ENCODE measurements at places on chromosomes 4 and X. TPM values are rescaled to one million over a fixed set of nuclear protein-coding genes. Genes with fewer than 3 reads are reported as not detected.

GRCh38 chr4:138659812-138660316 lies 355.7 kb upstream of the NOCT start:
- no peak for DNase-seq

DMP1 gene
- total RNA-seq = not detected

DNA sequence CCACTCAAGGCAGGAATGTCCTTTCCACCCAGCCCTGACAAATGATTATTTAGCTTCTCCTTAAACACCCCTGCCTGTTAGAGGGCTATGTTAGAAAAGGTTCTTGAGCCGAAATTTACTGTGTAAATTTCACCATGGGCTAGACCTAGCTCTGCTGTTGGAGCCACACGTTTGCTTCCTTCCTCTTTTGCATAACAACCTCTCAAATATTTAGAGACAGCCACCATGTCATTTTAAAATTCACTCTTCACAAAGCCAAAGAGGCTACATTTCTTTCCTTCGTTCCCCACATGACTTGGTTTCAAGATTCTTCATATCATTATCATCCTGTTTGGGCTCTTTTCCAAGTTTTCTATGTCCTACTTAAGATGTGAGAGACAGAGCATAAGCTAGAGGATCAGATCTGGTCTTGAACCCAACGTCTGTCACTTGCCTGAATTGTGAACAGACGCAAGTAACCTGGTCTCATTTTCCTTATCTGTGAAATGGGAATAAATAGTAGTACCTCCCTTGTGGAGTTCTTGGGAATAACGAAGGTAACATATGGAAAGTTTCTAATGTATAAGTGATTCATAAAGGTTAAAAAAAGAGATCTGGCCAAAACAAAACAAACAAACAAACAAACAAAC lies 6.7 kb downstream of the DOCK11 start:
- no peak for DNase-seq

DNA sequence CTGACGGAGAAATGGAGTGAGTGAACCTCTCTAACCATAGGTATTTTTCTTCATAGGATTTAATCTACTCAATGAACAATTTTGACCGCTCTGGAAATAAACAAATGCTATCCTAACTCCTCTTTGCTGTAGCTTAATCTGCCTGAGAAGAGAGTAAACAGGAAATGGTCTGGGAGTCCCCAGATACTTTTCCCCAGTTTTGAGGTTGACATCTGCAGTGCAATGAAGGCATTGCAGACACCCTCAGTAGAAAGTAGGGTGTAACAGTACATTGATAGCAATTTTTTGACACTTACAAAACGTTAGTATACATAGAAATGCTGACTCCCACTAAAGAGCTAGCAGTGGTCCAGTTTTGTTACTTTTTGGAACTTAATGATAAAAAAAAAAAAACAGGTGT lies 495.9 kb upstream of the FAM241A start:
- DNase-seq = no peak

DNA sequence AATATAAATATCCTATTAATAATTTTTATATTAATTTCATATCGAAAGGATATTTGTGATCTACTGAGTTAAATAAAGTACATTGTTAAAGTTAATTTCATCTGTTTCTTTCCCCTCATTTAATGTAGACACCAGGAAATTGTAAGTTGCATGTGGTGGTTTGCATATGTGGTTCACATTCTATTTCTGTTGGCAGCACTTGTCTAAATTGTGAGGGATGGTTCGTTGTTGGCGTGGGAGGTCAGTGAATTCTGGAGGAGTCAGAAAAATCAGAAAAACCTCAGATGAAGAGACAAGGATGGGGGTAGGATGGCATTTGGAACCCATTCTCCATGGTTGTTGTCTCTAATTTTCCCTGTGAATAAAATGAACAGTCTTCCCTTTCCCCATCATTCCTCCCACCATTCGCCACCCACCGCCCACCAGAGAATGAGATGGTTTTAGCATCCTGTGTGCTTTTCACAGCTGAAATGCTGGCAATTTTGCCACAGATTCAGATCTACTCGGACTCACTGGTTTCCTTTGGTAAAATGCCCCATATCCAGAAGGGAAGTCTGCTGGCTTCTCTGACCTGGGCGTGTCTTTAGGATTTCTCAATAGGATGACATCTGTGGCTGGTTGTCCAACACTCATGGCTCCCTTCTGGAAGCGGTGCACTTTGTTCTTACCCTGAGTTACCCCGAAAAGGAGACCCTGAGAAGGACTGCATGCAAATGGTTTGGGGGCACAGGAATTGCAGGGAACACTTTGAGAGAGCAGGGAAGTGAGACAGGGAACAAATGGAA lies 52.3 kb downstream of the LGI2 start:
- DNase-seq = peak; percentile 64

DNA sequence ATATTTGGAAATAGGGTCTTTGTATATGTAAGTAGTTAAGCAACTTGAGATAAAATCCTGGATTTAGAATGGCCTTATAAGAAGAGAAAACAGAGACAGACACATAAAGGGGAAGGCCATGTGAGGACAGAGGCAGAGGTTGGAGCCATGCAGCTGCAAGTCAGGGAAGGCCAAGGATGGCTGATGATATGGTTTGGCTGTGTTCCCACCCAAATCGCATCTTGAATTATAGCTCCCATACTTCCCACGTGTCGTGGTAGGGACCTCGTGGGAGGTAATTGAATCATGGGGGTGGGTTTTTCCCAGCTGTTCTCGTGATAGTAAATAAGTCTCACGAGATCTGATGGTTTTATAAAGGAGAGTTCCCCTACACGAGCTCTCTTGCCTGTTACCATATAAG lies 76.3 kb downstream of the STK32B start:
- no peak for DNase-seq

FAM184B gene
- total RNA-seq = not detected

DNA sequence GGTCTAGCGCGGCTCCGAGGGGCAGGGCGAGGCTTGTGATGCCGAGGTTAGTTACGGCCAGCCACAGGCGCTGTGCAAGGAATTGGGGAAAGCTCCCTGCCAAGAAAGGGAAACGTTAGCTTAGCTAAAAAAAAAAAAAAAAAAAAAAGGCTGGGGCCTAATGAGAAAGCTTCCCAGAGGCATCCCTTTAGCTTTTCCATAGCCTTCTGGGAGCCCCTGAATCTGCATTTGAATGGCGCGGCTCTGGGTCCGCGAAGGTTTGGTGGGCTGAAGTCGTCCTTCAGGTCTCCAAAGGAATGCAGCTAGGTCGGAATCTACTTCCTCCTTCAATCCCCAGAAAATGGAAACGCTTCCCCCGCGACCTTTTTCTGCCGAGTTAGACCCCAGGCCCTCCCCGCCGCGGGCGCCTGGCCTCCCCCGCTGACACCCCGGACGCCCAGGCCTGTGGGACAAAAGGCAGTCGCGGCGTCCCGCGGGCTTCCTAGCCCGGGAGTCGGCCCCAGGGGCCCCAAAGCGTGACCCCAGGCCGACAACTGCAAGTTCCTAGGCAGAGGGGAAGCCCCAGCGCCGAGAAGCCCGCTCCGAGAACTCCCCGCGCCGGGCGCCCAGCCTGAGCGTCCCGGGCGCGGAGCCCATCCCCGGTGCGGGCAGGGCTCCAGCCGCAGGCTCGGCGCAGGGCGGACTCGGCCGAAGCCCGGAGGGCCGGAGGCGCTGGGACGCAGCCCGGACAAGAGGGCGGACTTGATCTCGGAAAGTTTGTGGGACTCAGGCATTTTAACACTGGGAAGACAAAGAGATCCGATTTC lies 605 bp upstream of the FAT1 start:
- peak; percentile 1 for DNase-seq

DNA sequence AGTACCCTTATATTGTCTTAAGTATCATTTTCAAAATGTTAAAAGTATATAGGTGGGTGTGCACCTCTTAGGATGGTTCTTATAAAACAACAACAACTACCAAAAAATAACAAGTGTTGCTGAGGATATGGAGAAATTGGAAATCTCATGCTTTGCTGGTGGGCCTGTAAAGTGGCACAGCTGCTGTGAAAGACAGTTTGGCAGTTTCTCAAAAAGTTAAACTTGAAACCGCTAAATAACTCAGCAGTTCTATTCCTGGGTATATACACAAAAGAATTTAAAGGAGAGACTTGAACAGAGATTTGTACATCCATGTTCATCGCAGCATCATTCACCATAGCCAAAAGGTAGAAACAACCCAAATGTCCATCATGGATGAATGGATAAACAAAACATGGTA lies 65.5 kb downstream of the HAND2 start:
- no peak for DNase-seq

ARX gene
- not detected for total RNA-seq

DNA sequence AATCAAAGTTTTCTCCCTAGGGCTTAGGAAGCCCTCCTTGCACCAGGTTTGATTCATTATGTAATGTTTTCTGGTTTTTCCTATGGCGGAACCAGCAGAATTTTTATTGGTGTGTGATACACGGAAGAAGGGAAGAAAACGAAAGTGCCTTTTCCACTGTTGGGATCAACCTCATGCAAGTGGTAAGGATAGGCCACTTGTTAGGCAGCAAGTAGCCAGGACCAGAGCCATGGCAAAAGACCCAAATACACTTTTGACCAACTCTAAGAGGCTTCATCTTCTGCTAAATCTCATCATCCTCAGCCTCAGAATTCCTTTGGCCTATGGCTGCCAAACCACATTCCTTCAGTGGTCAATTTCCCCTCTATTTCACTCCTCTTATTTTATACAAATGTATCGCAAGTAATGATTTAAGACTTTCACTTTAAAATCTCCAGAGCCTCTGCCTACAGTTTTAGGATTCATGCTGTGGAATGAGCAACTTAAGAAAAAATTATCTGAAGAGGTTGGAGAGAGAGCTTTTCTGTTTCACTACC lies 21.2 kb downstream of the PPAT start:
- no peak for DNase-seq

GRCh38 chr4:140157341-140157740 lies 3.4 kb upstream of the MAML3 start:
- DNase-seq = no peak

PRR27 gene
- total RNA-seq = not detected

WDR17 gene
- total RNA-seq = under 0.01 TPM

DNA sequence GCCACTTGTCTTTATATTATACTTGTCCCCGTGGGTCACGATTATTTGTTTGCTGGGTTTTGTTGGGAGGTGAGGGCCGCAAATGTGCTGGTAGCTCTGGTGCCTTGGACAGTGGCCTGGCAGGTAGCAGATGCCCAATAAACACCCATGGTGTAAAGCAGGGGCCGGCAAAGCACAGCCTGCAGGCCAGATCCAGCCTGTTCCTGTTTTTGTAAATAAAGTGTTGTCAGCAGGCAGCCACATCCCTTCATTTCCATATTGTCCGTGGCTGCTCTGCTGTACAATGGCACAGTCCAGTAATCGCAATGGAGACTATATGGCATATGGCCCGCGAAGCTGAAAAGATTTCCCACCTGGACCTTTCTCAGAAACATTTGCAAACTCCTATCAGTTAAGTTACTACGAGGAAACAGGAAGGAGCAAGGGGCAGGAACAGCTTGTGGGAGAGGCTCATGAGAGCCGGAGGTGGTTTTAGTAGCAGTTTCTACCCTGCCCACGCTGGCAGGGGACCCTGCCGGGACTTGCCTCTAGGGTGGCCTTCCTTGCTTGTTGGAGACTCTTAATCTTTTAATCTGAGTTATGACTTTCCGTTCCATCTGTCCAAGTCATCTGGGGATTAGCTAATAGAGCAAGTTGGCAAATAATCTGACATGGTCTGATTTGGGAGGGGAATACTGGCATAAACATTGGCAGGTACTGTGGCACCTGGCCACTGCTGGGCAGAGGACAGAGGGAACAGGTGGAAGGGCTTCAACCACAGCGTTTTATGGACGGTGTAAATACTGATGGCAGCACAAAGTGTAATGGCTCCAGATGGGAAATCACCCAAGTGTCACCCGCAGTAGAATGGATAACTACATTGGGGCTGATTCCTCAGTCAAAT lies 19.6 kb downstream of the CLCN4 start:
- DNase-seq = no peak

DNA sequence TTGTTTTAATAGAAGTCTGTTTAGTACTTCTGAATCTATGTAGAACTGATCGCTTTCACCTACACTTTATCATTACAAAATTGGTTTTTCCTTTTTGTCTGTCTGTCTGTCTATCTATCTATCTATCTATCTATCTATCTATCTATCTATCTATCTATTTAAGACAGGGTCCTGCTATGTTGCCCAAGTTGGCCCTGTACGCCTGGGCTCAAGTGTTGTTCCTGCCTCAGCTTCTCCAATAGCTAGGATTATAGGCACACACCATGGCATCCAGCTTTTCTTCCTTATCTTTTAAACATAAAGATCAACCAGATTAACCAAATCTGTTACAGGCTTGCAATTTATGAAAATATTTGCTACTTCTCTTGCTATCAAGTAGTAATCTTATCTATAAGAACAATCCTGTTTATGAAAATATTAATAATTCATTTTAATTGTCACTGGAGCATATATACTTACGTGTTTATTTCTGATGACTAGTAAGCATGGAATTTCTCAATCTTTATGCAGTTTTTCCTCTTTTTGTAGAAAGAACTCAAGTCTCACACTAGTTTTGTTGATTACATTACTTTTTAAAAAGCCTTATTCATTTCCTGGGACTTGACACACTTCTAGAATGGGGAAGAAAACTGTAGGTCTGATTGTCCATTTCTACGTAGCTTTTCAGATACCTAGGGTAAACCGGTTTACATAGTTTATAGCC lies 24.5 kb downstream of the KIAA0232 start:
- DNase-seq = no peak

DNA sequence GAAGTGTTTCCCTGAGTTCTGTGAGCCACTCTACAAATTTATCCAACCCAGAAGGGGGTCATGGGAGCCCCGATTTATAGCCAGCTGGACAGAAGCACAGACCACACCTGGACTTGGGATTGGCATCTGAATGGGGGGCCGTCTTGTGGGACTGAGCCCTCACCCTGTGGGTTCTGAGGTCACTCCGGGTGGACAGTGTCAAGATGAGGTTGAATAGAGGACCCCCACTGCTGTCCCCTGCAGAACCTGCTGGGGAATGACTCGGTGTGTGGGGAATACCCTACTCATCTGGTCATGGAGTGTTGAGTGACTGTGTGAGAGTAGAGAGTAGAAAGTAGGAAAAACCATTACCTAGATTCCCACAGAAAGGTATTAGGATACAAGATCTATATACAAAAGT lies 67.5 kb downstream of the ZFYVE28 start:
- no peak for DNase-seq

DNA sequence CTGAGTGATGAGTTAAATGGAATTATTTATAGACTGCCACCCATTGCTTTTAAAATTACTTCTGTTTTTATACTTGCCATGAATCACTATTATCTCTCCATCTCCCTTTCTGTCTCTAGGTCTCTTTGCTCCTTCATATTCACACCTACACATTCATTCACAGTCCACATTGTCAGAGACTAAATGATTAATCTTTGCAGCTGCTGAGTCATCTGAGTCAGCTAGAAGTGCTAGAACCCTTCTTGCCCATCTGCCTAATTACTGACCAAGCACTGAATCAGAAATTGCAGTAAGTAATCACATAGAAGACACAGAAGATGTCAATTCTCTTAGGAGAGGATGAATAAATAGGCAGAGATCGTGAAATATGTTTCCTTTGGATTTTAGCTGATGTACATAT lies 31.6 kb upstream of the RPS6KA6 start:
- no peak for DNase-seq

- no peak for DNase-seq
These were observed 57.3 kb downstream of the DMP1 start for GRCh38 chr4:87707279-87707918.

GRCh38 chr4:1305261-1305711 lies 15.6 kb downstream of the MAEA start:
- no peak for DNase-seq

MAGEB17 gene
- total RNA-seq = not detected

All from dermis microvascular lymphatic vessel endothelial cell (primary cell).